ENCODE measurements at places on chromosomes 12 and 14.
A peak's percentile ranks its signal among the peaks of the same experiment; 100 is the strongest.

- no peak for DNase-seq
Observed at GRCh38 chr14:90981636-90982035, 78.8 kb downstream of the RPS6KA5 start.

GRCh38 chr12:95240556-95240955 lies 22.9 kb downstream of the VEZT start:
- DNase-seq = no peak

GRCh38 chr12:60259225-60259624 lies 663.4 kb downstream of the SLC16A7 start:
- DNase-seq = no peak

DNA sequence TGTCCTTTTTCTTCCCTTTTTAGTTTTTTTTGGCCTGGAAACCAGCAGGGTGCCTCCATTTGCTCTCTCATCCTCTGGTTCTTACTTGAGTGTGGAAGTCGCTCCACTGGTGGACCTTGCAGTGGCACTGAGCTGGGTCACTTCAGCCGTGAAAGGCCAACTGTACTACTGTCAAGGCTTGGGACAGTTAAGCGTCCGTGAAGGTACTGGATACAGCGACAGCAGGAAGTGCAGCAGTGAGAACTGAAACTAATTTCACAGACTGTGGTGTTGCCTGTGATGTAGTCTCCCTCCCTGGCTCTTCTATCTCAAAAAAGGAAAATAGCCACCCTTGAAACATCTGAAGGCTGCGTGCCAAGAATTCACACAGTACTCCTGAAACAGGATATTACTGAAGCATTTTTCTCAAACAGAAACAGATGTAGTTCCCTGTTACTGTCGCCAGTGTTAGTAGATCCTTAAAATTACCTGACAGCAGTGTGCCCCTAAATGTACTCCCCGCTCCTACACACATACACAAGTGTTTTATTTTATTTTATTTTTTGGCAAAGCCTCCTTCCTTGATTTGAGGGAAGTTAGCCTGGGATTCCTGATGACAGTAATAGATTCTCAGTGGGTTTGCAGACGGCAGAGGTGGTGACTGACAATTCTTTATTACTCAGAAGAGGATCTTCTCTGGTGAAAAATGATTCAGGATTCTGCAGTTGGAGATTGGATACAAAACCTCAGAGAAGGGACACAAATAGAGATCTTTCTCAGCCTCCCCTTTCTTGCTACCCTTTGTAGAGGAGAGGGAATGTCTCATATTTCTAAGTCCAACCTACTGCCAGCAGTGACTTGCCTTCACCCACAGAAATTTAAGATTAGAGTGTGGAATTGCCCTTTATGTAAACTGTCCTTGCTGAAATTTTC lies 4.4 kb downstream of the SUSD6 start:
- no peak for DNase-seq

DNA sequence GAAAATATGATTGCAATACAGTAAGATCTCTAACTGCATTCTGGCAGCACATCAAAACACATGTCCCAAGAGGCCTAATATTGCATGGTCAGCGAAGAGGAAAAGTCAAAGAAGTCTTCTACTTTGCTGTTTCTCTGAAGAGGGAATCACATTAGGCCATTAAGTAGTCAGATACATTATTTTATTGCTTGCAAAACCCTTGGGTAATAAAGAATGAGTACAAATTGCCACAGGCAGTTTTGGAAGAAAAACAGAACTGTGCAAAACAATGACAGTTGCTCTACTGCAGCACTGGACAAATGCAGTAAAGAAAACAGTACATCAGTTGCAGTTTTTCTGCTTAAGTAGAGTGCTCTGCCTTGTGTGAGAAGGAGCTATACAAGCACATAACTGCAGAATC lies 211.9 kb downstream of the MED13L start:
- no peak for DNase-seq

DNA sequence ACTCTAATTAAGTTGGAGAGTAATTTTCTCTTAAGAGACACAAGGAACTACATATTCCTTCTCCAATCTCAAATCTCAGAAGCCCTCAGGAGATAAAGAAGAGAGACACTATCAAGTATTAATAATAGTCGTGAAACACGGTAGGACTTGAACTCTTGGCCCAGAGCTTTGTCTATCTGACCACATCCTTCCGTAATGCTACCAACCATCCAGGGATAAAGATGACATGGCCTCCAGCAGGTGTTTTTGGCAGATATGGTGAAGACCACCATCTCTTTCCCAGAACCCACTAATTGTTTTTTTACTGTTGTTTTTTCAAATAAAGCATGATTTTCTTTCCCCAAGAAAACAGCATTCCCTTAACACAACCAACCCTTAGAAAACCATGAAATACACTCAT lies 3.4 kb downstream of the ZNF384 start:
- no peak for DNase-seq

GRCh38 chr12:16526693-16527092 lies 79.3 kb downstream of the LMO3 start:
- no peak for DNase-seq

DNA sequence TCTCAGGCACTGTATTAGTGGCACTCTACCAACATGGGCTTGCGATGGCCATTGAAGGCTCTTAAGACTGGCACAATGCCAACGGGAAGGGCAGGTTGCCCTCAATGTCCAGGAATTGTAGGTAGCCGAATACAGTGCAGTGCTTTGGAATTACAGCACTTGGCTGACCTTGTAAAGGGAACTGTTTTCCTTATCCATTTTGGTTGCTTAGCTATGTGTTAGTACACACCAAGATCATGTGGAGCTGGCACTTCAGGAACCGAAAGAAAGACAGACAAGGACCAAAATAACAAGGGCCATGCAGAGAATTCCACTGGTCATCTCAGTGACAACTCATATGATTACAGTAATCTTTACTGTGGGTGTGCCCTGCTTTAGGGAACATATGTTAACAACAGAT lies 72.7 kb downstream of the DYRK2 start:
- DNase-seq = no peak

GRCh38 chr12:50928392-50928791 lies 24.0 kb upstream of the HIGD1C start:
- no peak for DNase-seq

- DNase-seq = no peak
Observed at GRCh38 chr12:97275728-97276590, 186.6 kb upstream of the RMST start.

- DNase-seq = peak; percentile 23
Observed at GRCh38 chr14:51738754-51739153, 87.0 kb downstream of the FRMD6 start.

GRCh38 chr12:130775953-130776856 lies 60.1 kb upstream of the RIMBP2 start:
- DNase-seq = peak; percentile 74

DNA sequence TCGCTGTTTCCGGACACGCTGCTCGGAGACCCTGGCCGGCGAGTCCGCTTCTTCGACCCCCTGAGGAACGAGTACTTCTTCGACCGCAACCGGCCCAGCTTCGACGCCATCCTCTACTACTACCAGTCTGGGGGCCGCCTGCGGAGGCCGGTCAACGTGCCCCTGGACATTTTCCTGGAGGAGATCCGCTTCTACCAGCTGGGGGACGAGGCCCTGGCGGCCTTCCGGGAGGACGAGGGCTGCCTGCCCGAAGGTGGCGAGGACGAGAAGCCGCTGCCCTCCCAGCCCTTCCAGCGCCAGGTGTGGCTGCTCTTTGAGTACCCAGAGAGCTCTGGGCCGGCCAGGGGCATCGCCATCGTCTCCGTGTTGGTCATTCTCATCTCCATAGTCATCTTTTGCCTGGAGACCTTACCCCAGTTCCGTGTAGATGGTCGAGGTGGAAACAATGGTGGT lies 90.0 kb downstream of the GALNT8 start:
- DNase-seq = no peak

DNA sequence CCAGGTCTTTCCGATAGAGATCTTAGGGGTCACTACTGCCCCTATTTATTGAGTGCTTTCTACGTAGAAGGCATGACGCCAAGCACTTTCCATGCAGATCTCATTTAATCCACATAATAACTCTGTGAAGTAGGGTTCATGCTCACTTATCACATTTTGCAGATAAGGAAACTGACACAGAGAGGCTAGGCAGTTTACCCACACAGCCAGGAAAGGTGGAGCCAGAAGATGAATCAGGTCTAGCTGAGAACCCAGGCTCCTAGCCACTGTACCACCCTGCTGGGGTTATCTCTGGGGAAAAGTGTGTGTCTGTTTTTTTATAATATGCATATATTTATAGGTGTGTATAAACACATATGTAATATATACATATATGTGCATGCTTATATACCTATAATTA lies 83.6 kb downstream of the KSR2 start:
- no peak for DNase-seq

GRCh38 chr14:69135133-69135532 lies 17.8 kb downstream of the DCAF5 start:
- DNase-seq = no peak

- DNase-seq = peak; percentile 51
Observed at GRCh38 chr12:113818833-113819232, 147.3 kb downstream of the RBM19 start.

DNA sequence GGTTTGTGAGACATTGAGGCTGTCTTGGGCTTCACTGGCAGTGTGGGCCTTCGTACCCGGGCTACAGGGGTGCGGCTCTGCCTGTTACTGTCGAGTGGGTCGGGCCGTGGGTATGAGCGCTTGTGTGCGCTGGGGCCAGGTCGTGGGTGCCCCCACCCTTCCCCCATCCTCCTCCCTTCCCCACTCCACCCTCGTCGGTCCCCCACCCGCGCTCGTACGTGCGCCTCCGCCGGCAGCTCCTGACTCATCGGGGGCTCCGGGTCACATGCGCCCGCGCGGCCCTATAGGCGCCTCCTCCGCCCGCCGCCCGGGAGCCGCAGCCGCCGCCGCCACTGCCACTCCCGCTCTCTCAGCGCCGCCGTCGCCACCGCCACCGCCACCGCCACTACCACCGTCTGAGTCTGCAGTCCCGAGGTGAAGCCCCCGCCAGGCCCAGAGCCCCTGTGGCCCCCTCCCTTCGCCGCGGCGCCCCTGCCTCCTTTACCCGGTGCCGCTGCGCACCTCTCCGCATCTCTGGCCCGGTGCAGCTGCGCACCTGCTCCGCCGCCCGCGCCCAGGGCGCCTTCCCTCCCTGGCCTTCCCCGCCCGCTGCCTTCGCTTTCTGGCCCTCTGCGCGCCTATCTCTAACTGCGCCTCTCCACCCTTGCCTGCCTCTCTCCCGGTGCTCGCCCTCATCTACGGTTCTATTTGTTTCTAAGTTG lies at the start of gene ENO2:
ENO2 (plus strand) TSS at position 335 of the 701 bp plus-strand sequence. CDS start 1,253 bp downstream, outside the sequence.
- DNase-seq = peak; percentile 54

- DNase-seq = no peak
Observed at GRCh38 chr12:100718187-100718586, 76.4 kb upstream of the ANO4 start.

DNA sequence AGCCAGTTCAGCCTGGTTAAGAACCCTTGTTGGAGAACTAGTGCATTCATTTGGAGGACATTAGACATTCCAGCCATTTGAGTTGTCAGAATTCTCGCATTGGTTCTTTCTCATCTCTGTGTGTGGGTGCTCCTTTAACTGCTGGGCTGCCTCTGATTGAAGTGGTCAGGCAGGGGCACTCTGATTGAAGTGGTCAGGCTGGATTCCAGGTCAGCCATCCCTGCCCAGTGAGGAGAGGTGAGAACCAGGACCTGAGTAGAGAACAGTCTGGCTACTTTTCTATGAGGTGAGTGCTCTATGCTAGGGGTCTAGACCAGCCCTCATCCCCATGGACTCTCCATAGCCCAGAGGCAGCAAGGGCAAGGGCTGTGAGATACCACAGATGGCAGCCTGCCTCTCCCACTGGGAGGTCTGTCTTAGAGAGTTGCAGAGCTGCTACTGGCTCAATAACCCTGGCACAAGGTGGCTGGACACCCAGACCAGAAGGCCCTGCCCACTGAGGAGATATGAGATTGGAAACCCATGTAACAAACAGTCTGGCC lies 691.6 kb downstream of the TMTC2 start:
- DNase-seq = no peak

- DNase-seq = peak; percentile 77
Observed at GRCh38 chr12:30754750-30755394, at the start of gene CAPRIN2. Gene CAPRIN2 (minus strand): TSS chr12:30754951. CDS start chr12:30753520, 1,431 bp downstream.

GRCh38 chr12:9096563-9097176 lies 19.0 kb downstream of the A2M start:
- no peak for DNase-seq

- no peak for DNase-seq
Observed at GRCh38 chr12:26896913-26897312, 40.9 kb downstream of the INTS13 start.

- DNase-seq = no peak
Observed at GRCh38 chr14:74697011-74697410, 15.9 kb downstream of the AREL1 start.

DNA sequence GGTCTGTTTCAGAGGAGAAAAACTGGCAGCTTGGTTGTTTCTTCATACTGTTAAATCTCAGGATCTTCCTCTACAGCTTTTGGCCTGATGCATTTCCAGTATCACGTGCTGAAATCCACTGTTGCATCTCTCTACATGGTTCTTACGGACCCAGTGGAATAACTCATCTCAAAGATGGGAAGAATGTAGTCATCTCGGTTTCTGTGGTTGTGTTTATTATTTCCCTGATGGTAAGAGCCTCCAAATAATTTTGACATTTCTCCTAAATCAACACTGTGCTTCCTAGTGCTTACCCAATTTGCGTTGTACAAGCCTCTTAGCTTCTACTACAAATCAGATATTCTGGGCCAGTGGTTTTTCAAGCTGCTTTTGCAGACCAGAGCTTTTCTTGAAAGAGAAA lies 812.8 kb downstream of the C12orf50 start:
- DNase-seq = no peak

- DNase-seq = no peak
Observed at GRCh38 chr12:70741256-70741655, 104.0 kb upstream of the PTPRB start.

- no peak for DNase-seq
Observed at GRCh38 chr12:93960521-93960920, 187.9 kb upstream of the PLXNC1 start.

DNA sequence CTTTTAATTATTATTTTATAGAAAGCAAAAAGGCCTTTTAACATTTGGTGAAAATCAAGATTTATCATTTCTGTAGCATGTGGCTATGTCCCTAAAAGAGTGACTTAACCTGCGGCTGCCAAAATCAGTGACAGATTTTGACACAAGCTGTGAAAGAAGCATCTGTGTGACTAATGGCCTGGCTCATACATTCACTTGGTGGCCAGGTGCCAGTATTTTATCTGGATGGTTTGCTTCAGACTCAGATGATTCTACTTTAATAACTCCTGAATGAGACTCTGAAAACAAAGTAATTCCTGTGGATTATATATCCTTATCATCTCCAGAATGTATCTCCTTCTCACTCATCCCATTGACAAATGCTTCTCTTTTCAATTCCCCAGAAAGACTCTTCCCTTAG lies 103.0 kb downstream of the FSCB start:
- no peak for DNase-seq

GRCh38 chr12:109163167-109163566 lies 46.8 kb downstream of the ACACB start:
- DNase-seq = no peak

GRCh38 chr12:1881301-1881700 lies 37.2 kb downstream of the CACNA2D4 start:
- no peak for DNase-seq

- no peak for DNase-seq
Observed at GRCh38 chr12:67456431-67456901, 187.3 kb downstream of the CAND1 start.

GRCh38 chr14:61950340-61950739 lies 188.1 kb downstream of the SNAPC1 start:
- no peak for DNase-seq

- DNase-seq = peak; percentile 70
Observed at GRCh38 chr12:12533238-12533829, 29.3 kb downstream of the DUSP16 start.

GRCh38 chr12:76138656-76139055 lies 54.2 kb upstream of the NAP1L1 start:
- no peak for DNase-seq
